ENCODE measurements at places on chromosomes 4 and X.

- no peak for DNase-seq
Observed at GRCh38 chr4:4849524-4850193, 9.8 kb upstream of the MSX1 start.

GRCh38 chr4:52813546-52813945 is 48.6 kb upstream of the RASL11B start:
- no peak for DNase-seq

GRCh38 chrX:120367402-120368109 is 5.7 kb downstream of the ATP1B4 start:
- DNase-seq, result no peak

- no peak for DNase-seq
Observed at GRCh38 chr4:127370604-127371003, 262.2 kb upstream of the INTU start.

DNA sequence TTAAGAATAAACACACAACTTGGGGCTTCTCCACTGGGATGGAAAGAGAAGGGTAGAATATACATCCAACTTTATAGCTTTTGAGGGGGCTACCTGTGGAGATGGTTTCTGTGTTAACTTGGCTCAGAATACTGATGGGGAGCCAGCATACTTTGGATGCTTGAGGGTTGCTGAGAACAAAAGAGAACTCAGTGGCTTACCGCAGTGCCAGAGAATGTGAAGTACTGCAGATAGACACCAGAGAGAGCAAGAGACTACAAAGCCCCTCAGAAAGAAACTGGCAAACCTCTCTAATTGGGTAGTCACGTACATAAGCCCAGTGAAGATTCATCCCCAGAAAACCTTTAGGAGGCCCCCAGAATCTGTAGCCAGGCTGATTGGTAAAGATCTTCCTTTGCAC is 214.4 kb downstream of the DCHS2 start:
- no peak for DNase-seq
